ENCODE measurements at places on chromosomes 11 and 22.
A peak's percentile ranks its signal among the peaks of the same experiment; 100 is the strongest.

- DNase-seq: no peak
Observed at GRCh38 chr11:41459465-41460401, at the start of gene LRRC4C. LRRC4C (minus strand) TSS chr11:41459652.

DNA sequence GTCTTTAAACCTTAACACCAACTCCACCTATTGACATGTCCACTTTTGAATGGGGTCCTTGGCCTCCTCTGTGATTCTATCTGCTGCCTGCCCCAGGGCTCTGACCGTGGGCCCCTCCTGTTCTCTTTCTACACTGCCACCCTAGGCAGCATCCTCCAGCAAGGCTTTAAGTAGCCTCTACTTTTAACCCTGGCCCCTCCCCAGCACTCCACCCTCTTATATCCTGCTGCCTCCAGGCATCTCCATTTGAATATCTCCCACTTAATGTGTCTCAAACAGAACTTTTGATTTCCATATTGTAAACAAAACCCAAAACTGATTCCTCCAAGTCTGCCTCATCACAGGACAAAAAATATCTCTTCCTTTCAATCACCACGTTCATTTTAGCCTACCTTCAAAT lies 90.5 kb upstream of the ARHGAP32 start:
- no peak for DNase-seq

DNA sequence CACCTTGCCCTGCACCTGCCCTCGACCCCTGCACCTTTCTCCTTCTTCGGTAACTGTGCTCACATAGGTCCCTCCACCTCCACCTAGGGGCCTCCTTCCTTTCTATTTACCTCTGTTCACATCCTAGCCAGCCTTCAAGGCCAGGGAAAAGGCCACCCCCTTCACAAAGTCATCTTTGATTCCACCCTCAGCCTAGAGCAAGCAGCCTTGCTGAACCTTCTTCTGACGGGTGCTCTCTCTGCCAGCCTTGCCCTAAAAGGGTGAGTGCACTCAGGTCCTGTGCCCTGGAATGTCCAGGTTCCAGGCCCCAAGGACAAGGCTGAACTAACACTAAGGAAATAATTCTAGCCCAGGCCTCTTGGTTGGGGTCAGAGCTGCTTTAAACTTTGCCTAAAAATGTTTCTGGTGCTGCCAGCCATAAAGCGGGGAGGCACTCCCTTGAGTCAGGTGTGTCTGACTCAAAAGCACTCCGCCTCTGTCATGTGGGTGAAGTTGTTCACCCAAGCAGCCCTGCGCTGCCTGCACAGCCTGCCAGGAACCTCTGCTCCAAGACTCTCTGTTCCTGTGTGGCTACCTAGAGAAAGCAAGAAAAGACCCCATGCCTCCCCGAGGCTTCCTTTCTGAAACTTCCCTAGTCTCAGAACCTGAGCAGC lies 9.2 kb upstream of the FAM83F start:
- peak; percentile 66 for DNase-seq

DNA sequence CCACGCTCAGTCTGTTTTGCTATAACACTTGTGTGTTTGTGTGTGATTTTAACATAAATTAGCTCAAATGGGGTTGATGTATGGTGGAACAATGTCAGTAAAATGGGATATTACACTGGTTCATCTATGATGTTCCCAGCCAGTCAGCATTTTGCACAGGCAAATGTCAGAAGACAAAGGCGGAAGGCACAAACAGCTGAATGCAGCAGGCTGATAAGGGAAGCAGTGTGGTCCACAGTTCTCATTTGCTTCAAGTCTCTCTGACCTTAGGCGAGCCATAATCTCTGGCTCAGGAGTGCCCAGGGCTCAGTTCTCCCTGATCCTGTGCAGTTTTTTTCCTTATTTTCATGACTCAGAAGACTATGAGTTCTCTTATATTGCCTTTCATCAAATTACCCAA lies 102.7 kb downstream of the FAR1 start:
- no peak for DNase-seq

GRCh38 chr22:38138961-38139360 lies 28.5 kb upstream of the BAIAP2L2 start:
- no peak for DNase-seq

GRCh38 chr11:67022961-67023956 lies at the start of gene SYT12:
SYT12 (plus strand) TSS chr11:67023134; CDS start chr11:67030145, 7,011 bp downstream.
- no peak for DNase-seq

DNA sequence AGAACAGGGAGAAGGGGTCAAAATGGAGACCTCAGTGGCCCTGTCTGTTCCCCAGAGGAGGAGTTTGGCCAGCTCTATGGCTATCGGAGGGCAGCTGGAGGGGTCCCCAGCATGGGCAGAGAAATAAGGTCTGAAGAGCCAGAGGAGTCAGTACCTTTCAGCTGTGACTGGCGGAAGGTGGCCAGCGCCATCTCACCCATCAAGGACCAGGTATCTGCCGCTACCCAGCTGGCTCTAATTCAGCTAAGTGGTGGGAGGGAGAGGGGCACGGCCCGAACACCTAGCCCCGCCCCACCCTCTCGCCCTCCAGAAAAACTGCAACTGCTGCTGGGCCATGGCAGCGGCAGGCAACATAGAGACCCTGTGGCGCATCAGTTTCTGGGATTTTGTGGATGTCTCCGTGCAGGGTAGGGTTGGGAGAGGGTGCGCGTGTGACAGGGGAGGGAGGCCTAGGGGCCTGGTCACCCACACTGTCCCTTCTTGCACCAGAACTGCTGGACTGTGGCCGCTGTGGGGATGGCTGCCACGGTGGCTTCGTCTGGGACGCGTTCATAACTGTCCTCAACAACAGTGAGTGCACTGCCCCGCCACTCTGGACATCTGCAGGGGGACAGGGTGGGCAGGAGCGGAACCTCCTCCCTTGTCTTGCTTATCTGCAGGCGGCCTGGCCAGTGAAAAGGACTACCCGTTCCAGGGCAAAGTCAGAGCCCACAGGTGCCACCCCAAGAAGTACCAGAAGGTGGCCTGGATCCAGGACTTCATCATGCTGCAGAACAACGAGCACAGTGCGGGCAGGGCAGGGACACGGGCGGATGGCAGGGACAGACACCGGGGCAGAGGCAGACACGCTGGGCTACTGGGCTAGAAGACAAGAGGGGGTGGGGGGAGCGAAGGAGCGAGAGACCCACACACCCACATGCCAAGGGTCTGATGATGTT lies 2.8 kb downstream of the CTSW start:
- DNase-seq: no peak

DNA sequence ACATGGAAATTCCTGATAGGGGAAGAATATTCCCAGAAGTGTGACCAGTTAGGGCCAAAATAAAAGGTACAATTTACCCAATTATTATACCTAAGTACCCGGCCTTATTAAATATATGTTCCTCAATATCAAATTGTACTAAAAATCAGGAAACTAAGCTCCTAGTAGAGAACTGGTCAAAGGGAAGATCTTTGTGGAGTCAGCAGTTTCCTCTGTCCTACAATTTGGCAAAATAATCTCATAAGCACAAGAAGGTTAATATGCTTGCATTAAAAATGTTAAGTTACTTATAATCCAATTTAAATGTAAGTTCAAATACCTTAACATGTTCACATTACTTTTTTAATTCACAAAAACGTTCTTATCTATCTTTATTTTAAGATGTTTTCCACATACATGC lies 10.3 kb downstream of the TTC28 start:
- no peak for DNase-seq

DNA sequence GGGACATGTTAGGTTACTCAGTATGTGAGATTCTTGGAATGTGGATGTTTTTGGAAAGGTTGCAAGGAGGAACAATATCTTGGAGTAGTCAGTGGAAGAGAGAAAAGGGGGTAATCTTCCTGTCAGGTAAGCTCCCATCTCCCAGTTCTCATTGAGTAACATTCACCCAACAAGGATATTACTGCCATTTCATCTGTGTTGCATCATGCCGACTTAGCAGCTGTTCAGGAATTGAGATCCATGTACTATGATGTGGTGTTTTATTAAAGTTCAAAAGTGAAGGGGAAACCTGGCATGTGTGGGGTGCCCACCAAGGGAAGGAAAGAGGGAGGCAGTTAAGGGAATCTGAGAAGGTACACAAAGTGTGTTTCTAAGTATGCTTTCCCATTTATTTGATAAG lies 58.4 kb upstream of the RASSF10 start:
- DNase-seq: no peak

- DNase-seq: no peak
Observed at GRCh38 chr11:34447044-34447443, 8.3 kb downstream of the CAT start.

DNA sequence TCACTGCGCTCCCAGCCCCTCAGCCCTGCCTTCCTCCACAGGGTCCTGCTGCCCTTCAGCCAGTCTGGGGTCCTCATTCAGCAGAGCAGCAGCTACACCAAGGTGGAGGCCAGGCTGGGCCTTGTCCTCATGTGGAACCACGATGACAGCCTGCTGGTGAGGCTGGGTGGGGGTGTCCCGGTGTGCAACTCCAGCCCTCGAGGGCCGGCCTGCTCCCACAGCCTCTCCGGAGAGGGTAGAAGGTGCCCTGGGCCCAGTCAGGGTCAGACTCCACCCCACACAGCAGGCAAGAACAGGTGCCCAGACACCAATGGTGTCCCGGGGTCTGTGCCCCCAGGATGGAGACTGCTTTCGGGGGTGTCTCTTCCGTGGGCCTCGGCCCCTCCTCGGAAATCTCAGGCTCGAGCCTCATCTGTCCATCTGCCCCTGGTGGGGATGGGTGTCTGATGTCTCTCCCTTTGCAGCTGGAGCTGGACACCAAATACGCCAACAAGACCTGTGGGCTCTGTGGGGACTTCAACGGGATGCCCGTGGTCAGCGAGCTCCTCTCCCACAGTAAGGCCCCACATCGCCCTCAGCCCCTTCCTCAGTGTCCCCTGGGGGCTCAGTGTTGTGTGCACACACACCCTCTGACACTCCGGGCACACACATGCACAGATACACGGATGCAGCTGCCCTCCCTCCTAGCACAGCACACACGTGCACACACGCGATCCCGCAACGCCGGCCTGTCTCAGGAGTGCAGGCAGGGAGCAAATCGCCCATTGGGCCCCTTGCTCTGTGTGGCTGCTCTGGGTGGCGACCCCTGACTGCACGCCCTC lies 4.9 kb downstream of the MUC5AC start:
- DNase-seq: no peak

DNA sequence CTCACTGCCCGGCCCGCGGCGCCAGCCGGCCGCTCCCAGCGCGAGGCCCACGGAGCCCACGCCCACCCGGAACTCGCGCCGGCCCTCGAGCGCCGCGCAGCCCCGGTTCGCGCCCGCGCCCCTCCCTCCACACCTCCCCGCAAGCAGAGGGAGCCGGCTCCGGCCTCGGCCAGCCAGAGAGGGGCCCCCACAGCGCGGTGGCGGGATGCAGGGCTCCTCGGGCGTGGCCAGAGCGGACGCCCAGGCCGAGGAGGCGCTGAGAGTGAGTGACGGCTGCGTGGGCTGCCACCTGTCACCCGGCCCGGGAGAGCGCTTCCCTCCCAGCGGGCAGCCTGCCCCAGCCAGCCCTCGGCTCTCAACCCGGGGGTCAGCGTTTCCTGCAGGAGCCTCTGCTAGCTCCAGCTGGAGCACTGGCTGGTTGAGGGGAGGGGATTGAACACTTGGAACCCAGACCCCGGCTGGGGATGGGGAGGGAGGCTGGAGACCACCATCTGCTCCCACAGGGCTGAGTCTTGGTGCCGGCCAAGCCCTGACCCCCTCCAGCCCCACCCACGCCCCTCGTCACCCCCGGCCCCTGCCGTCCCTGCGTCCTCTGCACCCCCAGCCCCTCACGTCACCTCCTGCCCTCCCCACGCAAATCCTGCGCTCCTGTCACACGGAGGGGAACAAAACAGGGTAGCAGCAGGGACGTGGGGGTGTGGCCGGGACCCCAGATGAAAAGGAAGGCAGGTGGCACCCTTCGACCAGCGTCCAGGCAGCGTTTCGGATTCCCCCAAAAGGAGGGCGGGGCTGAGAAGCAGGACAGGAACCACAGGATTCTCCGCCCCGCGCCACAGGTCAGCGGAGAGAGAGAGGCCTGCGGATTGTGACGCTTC lies 157.0 kb downstream of the BRD1 start:
- peak; percentile 69 for DNase-seq

DNA sequence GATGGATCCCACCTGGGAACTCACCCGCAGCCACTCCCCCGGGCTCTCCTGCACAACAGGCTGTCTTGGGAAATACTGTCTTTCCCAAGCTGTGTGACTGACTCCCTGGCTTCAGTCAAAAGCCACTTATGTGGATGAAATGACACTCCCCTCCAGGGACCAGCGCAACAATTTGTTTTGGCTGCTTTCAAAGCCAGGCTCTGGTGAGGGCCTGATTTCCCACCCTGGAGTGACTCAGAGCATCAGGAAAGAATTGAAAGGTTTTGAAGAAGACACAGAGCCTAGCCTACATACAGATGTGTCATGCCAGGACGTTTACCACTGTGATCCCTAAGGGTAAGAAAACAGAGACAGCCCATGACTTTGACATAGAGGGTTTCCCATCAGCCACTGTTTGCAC lies 550.5 kb downstream of the MIAT start:
- DNase-seq: no peak

- DNase-seq: no peak
Observed at GRCh38 chr11:117676501-117676900, 120.5 kb downstream of the DSCAML1 start.

GRCh38 chr11:69459848-69460539 lies 21.5 kb upstream of the LINC01488 start:
- DNase-seq: no peak

Data from activated CD8-positive, alpha-beta memory T cell treated with anti-CD3 and anti-CD28 coated beads, Interleukin-2, amount 50 U/mL, for 48 hours (primary cell).